Naive thymus-derived CD4-positive, alpha-beta T cell (primary cell): ENCODE measurements at places on chromosomes 5 and 9. TPM values are rescaled to one million over a fixed set of nuclear protein-coding genes. Genes with fewer than 3 reads are reported as not detected.

The FST gene
- total RNA-seq: not detected

The CA9 gene
- not detected for total RNA-seq

The DDX4 gene
- 0.92 and 1.2 TPM in 2 replicates for total RNA-seq

- no peak for DNase-seq
These were observed 59.7 kb upstream of the TMED7 start for GRCh38 chr5:115685490-115685889.

DNA sequence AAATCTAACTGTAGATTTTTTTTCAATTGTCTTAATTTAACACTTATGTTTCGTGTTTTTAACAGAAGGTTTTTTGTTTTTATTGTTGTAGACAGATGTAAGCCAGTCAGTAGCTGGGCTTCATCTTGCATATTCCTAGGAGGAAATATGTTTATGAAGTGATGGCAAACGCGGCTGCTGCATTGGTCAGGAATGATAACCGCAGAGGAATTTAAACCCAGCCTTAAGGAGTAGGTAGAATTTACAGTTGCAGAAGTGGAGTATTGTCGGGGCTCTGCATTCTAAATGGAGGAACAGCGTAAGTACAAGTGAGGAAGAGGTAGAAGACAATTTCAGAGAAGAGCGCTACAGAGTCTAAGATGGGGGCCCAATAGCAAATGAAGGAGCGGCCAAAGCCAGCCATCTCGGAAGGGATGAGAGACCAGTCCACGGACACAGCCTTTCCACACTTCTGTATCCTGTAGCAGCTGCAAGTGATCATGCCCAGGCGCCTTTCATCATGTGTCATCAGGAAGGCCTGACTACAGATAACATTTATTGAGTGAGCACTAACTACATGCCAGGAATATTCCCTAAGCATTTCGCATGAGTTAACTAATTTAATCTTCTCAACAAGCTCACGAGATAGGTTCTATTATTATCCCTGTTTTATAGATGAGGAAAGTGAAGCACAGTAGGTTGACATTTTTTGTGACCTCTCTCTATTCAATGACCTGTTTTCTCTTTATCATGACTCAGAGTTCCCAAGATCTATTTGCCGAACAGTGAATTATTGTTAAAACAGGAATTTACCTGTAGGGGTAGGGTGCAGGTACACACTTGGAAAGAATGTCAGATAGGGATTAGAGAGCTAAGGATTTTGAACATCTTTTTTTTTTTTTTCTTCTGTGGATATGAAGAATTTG lies 38.1 kb downstream of the CMYA5 start:
- no peak for DNase-seq

- no peak for DNase-seq
These were observed 65.0 kb downstream of the PKD2L2 start for GRCh38 chr5:137954131-137954879.

DNA sequence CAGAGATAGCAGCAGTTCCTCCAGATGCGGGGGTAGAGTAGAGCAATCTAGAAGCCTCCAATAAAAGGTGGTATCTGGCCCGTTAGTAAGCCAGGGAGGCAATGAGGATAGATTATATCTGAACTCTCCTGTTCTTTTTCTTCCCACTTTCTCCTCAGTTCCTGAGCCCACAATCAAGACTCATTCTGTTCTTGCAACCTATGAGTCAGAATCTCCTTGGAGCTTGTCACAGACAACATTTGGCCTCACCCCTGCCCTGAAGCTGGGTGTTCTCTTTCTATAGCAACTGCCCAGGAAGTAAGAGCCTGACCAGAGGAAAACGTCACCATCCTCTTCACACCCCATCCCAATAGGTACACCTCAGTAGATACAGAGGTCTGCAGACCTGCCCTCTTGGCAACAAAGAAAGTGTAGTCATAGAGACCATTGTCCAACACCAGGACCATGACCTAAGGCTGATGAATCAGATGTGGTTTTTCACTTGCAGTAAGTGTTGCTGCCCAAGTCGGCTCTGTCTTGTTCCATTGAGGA lies 76.3 kb upstream of the PCA3 start:
- no peak for DNase-seq
